CD4-positive, alpha-beta T cell treated with Interleukin-15 for 4 hours (primary cell): ENCODE measurements at places on chromosomes 5 and 9.

GRCh38 chr5:122077366-122078115 lies 518 bp downstream of the LOX start:
- no peak for DNase-seq

DNA sequence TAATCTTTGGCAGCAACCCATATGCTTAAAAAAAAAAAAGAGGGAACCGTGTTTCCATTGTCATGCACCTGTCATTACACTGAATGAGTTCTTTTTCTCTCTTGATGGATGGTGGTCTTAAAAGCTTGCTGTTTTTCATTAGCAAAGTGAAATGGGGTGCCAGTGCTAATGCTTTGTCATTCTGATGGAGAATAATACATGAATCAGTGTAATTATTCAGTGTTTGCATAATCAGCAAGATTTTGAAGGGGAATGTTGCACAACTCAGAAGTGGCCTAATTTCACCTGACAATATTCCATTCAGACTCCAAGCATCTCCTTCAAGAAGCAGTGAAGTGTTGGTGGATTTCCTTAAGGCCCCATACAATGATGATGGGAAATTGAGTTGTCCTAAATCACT lies 38.1 kb downstream of the MAP1B start:
- DNase-seq, result no peak

DNA sequence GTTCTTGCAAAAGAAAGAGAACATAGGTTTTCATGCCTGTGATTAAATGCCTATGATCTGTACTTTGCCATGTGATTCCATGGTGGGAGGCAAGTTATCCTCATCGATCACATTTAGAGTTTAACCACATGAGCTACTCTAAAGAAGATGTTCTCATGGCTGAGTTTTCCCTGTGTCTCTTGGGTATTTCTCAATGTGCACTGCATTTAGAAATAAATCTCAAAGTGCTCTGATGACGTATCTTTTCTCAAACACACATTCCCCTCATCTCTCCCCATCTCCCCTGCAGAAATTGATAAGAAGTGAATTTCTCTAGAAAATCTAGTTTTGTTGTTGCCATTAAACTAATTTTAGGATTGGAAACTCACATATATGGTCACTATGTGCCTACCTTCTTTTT lies 282.2 kb downstream of the SEMA5A start:
- no peak for DNase-seq

DNA sequence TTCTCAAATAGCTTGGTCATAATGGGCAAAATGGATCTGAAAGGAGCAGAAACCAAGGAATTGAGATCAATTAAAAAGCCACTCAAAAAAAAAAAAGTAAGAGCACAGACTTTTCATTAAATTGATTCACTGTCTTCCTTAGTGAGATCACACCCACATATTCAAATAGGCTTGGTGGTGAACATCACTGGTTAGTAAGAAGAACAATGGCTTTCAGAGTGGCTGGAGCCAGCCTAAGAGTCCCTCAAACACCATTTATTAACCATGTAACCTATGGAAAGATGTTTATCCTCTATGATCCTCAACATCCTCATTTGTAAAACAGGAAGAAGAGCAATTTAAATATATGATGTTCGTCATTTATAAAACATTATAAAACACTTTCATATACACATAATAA lies 12.4 kb downstream of the CCDC112 start:
- no peak for DNase-seq

DNA sequence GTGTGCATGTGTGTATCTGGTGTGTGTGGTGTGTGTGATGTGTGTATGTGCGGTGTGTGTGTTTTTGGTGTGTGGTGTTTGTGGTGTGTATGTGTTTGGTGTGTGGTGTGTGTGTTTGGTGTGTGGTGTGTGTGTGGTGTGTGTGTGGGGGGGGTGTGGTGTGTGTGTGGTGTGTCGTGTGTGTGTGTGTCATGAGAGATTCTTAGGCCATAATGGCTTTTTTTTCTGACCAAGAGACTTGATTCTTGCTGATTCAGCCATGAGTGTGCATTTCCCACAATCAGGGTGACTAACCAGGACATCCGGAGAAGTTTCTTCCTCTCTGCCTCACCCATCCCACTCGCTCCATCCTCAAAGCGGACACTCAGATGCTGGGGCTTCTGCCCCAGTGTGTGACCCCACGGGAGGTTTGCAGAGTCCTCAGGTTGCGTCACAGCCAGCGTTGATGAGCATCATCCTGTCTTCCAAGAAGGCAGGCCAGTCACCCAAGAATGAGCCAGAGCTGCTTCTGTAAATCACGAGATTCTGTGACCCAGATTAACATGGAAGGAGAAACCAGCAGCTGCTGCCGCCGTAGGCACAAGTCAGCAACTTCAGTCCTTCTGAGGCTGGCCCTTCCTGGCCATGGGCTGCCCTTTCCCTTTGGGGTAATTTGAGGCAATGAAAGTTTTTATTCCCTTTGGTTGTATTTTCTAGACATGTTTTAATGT lies 12.5 kb upstream of the CTSL start:
- peak; percentile 18 for DNase-seq

- DNase-seq, result no peak
Observed at GRCh38 chr5:74035521-74035937, 409.5 kb downstream of the ARHGEF28 start.

DNA sequence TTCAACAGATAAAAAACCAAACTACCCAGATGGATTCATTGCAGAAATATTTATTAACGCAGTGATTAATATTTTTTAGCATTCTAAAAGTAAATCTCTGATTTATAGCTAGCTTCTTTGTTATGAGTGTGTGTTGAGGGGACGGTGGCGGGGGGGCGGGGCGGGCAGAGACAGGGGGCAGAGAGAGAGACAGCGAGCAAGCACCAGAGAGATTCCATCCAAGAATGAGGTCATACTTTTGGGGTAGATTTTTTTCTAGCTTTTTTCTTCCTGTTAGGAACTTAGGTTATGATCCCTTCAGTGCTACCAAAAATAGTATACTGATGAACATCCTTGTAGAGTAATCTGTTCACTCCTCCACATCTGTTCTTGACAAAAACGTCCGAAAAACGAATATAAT lies 500 bp upstream of the ZNF883 start:
- no peak for DNase-seq

GRCh38 chr5:2725980-2726765 lies 25.3 kb downstream of the IRX2 start:
- no peak for DNase-seq

- DNase-seq, result no peak
Observed at GRCh38 chr5:170103447-170103846, 2.2 kb upstream of the FOXI1 start.

DNA sequence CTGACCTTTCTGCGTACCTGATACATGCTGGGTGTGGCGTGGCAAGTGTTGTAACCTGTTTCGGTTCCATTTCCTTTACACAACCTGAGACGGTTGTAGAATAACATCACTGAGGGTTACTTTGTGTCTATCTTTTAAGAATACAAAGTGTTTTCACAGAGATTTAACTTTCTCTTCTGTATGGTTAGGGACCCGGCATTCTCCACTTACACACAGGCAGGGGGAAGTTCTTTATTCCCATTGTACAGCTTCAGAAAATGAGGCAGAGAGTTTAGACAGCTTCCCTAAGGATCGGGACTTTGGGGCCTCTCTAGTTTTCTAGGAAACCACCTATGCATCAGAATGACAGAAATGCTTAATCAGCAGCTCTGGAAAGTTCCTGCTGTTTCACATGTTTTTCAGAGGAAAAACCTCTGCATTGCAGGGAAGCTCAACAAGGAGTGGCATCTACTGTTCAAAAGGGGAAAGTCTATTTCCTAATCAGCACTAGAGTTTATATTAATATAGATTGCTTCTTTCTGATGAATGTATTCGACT lies 41.3 kb downstream of the CAST start:
- DNase-seq, result peak; percentile 69

DNA sequence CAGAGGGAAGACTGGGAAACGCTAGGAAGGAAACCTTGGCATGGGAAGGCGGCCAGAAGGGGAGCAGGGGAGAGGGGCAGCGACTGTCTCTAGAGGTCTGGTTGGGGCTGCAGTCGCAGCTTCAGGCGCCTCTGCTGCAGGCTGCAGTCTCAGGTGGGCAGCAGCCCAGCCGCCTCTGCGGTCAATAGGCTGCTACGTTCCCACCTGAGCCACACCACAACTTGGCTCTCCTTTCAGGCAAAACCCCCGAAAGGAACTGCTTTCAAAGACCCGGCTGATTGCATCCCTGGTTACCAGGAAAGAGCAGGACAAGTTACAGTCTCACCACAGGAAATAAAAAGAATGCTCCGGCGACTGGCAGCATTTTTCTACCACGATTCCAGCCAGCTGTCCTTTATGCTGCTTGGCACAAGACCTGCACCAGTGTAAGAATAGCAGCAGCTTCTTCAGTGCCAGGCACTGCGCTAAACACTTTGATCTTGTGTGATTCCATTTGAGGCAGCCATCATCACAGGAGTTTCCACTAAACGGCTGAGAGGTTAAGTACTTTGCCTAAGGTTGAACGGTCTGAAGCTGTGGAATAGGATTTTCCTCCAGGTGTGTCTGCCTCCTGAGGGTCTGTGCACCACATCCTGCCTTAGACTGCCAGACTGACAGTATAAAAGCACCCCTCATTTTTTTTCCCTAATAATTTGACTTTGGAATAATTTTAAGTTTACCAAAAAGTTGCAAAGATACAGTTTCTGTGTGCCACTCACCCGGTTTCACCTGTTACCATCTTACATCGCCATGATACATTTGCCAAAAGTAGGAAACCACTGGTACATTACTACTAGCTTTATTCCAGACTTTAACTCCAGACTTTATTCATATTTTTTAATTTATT lies 7.5 kb downstream of the RPS14 start:
- no peak for DNase-seq

DNA sequence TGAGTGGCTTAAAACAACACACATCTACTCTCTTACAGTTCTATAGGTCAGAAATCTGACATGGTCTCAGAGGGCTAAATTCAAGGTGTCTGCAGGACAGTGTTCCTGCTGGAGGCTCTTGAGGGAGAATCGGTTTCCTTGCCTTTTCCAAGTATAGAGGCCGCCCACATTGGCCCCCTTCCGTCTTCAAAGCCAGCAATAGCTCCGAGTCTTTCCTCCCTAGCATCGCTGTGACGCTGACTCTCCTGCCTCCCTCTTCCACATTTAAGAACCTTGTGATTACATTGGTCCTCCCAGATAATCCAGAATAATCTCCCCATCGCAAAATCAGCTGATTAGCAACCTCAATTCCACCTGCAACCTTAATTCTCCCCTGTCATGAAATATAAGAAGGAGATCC lies 81.3 kb upstream of the IER5L start:
- DNase-seq, result no peak

GRCh38 chr9:135215571-135216161 lies 128.2 kb downstream of the OLFM1 start:
- DNase-seq, result no peak

DNA sequence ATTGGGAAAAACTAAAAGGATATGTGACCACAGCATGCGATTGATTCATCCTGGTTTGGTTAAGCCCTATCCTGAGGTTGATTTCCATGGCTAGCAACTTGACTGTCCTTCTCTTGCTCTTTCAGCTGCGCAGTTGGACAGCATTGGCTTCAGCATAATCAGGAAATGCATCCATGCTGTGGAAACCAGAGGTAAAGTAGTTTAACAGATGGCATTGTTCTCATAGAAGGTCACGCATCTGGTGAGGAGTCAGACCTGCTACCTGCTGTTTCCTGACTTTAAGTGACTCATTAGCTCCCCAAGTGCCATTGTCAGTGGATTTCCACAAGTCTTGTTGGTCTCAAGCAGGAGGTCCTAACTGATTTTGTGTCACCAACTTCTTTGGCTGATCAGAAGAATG lies 266.9 kb downstream of the ARHGAP26 start:
- no peak for DNase-seq

GRCh38 chr5:168438349-168438748 lies 47.9 kb upstream of the RARS1 start:
- no peak for DNase-seq

DNA sequence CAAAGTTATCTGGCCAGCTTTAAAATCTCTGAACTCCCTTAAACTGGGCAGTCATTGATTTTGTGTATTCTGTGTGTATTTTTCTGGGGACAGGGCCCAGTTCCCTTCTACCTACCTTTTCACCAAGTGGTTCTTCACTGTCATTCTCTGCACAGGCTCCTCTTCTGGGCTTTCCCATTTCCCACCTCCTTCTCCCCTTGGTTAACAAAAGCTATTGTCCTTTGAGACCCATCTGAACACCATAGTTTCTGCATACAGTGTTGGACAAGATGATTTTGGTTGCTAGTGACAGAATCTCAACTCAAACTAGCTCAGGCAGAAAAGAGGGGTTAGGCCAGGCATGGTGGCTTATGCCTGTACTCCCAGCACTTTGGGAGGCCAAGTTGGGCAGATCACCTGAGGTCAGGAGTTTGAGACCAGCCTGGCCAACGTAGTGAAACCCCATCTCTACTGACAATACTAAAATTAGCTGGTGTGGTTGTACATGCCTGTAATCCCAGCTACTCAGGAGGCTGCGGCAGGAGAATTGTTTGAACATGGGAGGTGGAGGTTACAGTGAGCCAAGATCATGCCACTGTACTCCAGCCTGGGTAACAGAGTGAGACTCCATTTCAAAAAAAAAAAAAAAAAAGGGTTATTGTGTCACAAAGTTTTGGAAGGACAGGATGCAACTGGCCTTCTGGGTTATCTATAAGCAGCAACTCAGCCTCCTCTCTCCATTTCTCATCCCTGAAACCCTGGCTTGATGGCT lies 31.0 kb upstream of the ANKRD34B start:
- no peak for DNase-seq

DNA sequence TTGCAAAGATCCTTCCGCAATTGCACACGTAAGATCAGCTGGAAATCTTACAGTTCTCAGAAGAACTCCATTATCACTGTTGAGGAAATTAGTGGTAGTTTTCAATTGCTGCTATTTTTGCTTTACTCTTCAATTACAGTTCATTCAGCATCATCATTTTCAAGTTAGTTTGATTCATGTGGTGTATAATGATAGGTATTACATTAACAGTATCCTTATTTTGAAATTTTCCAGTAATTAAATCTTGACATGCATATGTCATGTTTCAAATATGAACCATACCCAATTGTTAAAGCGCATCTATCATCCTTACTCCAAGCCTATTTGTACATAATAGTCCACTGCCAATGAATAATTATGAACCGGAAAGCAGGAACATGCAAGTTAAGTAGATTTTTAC lies 60.3 kb downstream of the NR6A1 start:
- no peak for DNase-seq

DNA sequence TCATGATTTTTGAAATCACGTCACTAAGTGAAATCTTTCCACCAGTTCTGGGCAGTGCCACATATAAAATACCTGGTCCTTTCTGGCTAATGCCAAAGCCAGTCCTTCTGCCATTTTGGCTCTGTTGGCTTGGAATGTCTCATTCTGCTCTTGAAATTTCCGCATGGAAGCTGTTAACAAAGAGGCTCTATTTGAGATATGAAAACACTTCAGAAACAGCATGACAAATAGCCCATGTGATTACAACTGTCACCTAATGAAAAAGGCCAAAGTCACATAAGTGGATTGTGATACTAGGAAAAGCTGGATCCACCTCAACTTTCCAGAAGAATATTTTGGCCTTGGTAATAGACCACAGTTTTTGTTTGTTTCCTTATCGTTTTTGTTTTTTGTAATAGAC lies 12.8 kb downstream of the GOLGA1 start:
- DNase-seq, result no peak

- DNase-seq, result no peak
Observed at GRCh38 chr5:123490974-123491373, 21.0 kb upstream of the CSNK1G3 start.

GRCh38 chr5:151819830-151820229 lies 48.1 kb downstream of the G3BP1 start:
- DNase-seq, result no peak

GRCh38 chr9:77011973-77012821 lies 7.3 kb upstream of the FOXB2 start:
- DNase-seq, result peak; percentile 42
